Stimulated activated CD8-positive, alpha-beta memory T cell treated with anti-CD3 and anti-CD28 coated beads, Interleukin-7, amount 100 ng/mL, for 1 hour (primary cell): ENCODE measurements at places on chromosomes 7 and 10.

DNA sequence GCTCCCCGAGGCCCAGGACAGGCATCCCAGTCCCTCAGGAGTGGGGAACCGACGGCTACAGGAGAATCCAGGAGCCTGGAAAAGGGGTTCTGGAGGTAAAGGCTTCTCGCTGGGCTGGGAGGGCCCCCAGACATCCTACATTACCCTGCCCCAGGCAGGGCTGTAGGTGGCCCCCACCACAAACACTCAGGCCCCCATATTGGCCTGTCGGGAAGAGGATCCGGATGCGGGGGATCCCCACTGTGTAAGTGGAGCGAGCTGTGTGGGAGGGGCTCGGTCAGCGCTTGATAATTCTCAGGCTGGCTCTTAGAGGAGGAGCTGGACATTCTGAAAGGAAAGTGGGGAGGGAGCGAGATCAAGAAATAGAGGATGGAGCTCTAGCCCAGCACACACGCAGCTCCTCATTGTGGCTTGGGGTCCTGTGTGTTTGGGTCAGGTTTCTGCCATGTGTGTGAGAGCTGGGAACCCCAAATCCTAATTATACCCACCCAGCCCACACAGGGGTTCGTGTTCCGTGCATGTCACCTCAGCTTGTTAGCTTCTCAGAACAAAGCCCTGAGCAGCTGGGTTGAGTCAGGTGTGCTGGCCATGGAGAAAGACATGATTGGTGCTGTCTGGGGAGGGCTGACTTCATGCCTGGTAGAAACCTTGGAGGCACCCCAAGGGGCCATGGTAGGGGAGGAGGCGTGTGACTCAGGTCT is 49.4 kb downstream of the ZNF467 start:
- no peak for DNase-seq

- no peak for DNase-seq
Measured at GRCh38 chr7:32037650-32038198, 32.5 kb downstream of the PDE1C start.

GRCh38 chr10:129705676-129706075 is 238.6 kb downstream of the MGMT start:
- no peak for DNase-seq

DNA sequence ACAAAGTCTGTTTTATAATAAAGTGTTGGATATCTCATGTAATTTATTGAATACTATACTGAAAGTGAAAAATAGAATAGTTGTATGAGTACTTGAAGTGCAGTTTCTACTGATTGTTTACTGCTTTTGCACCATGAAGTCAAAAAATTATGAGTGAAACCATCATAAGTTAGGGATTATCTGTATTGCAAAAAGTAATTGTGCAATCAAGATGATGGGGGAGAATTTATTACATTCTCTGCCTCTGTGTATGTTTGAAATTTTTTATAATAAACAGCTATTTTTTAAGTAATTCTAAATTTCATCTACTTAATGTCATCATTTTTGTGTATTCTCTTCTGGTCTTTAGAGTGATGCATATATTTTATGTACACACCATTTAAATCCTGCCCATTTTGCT is 47.2 kb upstream of the TMEM273 start:
- DNase-seq, result no peak

- no peak for DNase-seq
Measured at GRCh38 chr10:28719789-28720436, 42.6 kb downstream of the BAMBI start.
